HFF-Myc (cell line): ENCODE measurements at places on chromosomes 3 and 15.

DNA sequence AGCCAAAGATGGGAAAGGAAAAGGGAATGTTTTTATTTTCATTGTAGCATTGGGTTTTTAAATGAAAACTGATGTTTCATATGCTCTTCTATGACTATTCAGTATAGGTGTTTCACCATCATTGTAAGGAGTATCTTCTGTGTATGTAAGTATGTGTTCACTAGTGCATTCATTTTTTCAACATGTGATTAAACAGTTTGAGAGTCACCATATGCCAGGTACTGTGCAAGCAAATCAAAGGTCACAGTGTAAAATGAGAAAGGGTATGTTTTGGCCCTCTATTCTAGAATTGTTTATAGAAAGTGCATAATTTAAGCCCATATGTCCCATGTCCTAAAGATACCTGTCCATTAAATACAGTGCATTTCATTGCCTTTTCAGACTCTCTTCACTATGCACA, 207.2 kb downstream of the ZBTB20 start:
- DNase-seq = no peak

DNA sequence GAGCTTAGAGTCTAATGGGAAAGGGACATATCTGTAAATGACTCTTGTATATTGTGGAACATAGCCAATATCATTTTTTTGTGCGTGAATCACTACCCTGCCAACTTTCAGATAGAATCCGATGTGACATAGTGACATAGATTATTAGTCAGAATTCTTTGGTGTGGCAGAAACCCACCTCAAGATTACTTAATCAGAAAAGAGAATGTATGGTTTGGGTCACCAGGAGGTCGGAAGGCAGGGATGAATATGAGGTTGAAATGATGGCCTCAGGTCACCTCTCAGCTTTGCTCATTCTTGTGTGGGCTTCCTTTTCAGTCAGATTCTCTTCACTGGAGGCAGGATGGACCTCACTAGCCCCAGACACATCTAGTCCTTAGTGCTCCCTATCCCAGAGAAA, 41.4 kb downstream of the SNAPC5 start:
- no peak for DNase-seq

- DNase-seq = peak; percentile 73
These were observed 10.6 kb downstream of the CISH start for GRCh38 chr3:50600841-50601591.

- no peak for DNase-seq
These were observed at the start of gene CYP1A1 for GRCh38 chr15:74725225-74725774. TSS of gene CYP1A1 (minus strand) at chr15:74725528. CDS start at chr15:74723097, 2,431 bp downstream.

GRCh38 chr3:182375916-182376315, 417.4 kb upstream of the ATP11B start:
- DNase-seq = no peak

- no peak for DNase-seq
These were observed 87.9 kb upstream of the CHD2 start for GRCh38 chr15:92812271-92812670.

DNA sequence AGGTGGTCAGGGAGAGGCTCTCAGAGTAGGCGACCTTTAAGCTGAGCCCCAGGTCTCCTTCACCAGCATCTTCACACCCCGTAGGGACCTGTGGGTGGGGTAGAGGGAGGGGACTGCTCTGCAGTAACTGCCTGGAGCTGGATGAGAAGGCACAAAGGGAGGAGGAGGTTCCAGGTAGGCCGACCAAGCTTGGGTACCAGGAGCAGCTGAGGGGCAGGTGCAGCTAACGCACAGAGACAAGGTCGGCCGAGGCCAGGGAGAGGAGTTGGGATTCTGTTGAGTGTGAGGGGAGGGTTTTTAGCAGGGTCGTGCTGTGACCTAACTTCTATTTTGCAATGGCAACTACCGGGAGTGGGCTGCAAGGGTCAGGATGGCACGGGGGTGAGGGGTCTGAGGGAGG, 5.9 kb upstream of the GRIP2 start:
- no peak for DNase-seq

DNA sequence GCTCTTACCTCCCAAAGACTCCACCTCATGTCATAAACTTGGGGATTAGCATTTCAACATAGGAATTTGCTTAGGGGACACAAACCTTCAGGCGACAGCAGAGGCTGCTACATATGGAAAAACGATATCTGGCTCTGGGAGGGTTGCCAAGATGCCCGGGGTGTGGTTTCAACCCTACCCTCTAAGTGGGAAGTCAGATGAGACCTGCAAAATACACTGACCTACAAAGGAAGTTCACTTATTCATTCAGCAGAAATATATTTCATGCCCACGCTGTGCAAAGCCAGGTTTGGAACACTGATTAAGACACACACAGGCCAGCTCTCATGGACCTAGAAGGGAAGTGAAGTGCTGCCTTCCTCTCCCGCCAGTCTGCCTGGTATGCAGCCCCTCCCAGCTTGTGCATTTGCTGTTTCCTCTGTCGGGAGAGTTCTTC, 239.3 kb downstream of the FEZF2 start:
- peak; percentile 42 for DNase-seq

GRCh38 chr15:80551348-80551747, 143.8 kb upstream of the ABHD17C start:
- no peak for DNase-seq

DNA sequence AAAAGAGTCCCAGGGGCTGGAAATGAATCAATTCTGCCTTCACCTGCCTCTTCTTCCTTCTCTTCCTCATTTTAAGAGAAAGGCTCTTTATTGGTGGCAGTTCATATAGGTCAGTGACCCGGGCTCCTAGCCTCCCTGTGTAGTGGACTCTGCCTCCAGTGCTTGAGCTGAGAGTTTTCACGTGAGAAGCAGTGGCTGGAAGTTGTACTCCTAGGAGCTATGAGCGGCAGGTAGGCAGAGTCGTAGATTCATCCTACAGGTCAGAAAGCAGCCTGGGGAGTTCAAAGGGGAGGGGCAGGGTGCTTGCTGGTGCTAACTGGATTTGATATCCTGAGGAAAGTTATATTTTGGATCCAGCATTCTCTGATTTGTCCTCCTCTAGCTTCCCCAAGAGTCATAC, 101.1 kb downstream of the RPLP1 start:
- no peak for DNase-seq

GRCh38 chr3:59816312-59816711, 766.5 kb upstream of the CFAP20DC start:
- DNase-seq = no peak

DNA sequence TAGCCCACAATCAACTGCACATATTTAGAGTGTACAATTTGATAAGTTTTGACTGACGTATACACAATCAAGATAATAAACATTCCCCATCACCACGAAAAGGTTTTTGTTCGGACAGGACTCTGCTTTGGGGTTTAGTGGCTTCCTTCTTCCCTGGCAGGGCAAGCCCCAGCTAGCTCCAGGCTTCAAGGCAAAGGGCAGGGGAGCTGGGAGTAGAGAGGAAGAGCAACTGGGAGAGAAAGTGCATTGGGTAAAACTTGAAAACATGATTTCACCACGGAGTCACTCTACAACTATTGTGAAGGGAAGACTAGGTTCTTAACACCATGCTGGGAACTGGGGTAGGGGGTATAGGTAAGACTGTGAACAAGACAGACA, 185.1 kb upstream of the UBE2E1 start:
- DNase-seq = no peak

DNA sequence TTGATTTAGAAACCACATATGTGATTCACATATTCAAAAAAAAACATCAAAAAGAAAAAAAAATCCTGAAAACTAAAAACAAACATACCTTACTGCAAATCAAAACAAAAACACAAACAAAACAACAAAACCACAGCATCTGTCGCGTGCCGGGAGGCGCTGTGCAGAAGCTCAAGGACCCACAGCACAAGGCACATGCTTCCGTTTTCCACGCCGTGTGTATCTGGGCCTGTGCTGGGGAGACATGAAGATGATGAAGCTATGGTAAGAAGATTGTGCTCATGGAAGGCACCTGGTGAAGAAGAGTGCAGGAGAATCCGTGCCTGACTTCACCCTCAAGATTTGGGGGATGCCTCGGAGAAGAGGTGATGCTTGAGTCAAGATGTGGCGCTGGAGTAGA, 788.9 kb upstream of the ARRDC4 start:
- DNase-seq = no peak

DNA sequence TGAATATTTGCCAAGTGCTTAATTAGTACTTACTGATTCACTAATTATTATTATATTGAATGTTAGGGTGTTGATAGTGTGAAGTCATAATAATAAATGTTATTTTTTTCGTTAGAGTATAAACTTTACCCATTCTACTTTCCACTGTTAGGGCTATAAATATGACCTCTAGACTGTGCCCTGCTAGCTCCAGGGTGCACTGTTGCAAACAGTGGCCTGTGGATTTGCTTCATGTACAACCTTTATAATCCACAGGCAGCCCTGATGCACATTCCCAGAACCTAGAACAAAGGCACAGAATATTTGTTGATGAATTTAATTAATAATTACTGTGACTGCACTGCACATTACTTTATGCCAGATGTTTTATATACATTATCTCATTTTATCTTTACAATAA, 28.8 kb upstream of the LEKR1 start:
- DNase-seq = no peak

DNA sequence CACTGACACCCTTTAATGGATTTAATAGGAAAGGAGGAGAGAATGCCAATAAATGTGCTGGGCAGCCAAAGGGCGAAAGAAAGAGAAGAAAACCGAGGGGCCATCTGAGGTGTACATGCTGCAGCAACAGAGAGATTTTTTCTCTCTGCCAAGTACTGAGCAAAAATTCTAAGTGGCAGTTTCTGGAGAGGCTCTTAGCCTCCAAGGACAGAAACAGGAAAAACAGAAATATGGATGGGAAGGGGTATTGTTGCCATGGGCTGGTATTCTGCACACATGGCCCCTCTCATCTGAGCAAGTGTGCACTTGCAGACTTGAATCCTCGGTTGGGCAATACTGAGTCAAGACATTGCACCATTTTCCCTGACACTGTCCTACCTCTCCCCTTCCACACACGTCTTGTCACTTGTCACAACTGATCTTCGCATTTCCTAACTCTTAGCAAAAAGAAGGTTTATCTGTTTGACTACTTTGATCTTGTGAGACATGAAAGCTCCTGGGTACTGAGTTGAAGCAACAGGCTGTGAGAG, 73.9 kb downstream of the PRICKLE2 start:
- no peak for DNase-seq

GRCh38 chr3:115160295-115160694, 13.2 kb upstream of the ZBTB20 start:
- no peak for DNase-seq

DNA sequence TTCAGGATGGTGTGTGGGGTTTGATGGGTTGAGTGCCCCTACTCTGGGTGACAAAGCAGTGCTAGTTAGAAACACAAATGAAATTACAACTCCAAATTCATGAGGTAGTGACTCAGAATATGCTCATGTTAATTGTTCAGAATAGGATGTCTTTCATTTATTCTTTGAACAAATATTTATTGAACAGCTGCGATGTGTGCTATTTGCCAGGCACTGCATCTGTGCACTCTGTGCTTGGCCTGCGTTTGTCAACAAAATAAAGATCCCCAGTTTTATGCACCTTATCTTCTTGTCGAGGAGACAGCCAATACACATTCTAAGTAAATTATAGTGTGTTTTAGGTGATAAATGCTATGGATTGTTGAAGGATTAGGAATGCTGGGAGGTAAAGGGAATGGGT, 27.3 kb downstream of the MED12L start:
- DNase-seq = no peak

- DNase-seq = no peak
These were observed 33.7 kb upstream of the CD47 start for GRCh38 chr3:108124337-108125152.

DNA sequence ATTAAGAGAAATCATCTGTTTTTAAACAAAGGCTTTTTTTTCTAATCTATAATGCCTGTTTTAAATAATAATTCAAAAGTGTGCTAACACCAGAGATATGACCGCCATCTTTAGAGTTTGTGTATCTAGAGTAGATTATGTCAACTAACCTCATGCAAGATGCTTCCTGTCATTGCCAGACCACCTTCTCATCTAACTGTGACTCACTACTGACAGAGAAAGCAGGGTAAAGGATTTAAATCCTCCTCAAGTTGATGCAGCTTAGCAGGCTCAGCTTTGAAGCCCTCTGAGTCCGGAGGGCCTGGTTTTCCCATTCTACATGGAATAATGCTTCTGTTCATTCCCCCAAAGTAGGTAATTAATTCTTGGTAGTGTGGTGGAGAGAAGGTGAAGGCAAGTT, 108.5 kb downstream of the ECT2 start:
- no peak for DNase-seq

- DNase-seq = no peak
These were observed 406.9 kb downstream of the NR2F2 start for GRCh38 chr15:96737408-96737807.
